Right hindlimb (tissue), 1 donor: ENCODE measurements at places on chromosomes 1 and 21.

GRCh38 chr1:35748326-35748725, 21.5 kb downstream of the CLSPN start:
- DNase-seq: no peak

DNA sequence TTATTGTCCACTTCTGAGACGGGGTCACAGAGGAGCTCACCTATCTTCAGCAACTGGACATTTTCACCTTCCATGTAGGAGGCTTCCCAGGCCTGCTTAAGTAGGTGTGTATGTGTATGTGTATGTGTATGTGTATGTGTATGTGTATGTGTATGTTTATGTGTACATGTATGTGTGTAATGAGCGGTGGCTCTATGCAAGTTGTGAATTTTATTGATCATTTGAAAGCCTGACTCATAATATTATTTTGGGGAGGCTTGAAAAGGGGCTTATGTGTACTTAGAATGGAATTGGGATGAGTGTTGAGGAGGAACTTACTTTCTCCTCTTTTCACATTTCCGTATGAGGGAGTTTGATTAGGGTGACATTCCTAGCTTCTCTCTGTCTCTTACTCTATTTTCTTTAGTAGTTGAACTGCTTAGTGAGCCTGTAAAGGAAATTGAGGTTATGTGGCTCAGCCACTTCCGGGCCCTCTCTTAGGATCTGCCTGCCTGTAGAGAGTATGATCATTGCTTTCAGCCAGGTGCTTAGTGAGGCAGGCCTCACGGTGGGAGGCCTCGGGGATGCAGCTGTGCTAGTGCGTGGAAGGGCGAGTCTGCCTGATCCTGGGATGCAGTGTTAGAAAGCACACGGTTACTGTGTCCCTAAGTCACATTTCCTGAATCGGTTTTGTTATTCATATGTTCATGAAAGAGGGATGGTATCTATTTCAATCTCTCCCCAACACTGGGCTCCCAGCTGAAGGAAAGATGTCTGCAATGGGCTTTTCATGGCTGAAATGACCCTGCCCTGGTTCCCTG, 61.0 kb downstream of the IER5 start:
- no peak for DNase-seq

DNA sequence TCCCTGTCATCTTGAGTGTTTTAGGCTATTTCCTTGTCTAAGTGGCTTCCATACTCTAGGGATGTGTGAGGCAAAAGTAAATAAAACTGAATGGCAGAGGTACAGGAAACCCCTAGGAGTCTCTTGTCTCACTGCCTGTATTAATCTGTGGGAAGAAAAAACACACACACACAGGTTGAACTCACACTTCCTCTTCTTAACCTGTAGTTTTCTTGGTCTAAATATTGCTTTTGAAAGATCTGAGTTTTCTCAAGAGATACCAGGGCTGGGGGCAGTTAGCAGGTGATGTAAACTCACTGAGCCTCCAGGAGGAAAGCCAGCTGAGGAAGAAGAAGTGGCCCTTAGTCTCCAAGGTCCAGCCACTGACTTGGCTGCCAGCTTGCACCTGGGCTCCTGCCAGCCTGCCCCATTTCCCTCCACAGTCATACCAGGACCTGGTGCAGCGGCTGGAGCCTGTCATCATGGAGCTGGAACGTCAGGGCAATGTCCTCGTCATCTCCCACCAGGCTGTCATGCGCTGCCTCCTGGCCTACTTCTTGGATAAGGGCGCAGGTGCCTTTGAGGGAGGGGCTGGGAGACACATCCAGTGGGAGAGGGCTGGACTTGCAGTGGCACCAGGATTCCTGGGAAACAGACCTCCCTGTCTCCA, 16.9 kb downstream of the PFKFB2 start:
- no peak for DNase-seq

- DNase-seq: no peak
Measured at GRCh38 chr1:145951526-145951925, 6.3 kb downstream of the LIX1L start.

DNA sequence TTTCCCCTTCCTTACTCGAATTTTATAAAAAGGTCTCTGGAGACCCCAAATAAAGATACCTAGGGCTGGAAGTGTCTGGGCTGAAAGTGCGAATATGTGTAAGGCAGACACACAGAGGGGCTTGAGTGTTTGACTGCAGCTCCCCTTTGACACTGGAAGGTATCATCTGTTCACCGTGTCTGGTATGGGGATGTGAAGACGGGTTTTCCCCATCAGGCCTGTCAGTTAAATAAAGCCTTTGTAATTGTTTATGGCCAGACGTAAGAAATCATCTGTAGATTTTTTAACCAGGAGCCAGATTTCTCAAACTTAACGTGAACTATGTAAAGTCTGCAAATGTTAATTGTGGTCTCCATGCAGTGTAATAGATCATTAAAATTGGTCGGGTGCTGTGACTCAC, 1173.4 kb downstream of the AMY1C start:
- DNase-seq: no peak

DNA sequence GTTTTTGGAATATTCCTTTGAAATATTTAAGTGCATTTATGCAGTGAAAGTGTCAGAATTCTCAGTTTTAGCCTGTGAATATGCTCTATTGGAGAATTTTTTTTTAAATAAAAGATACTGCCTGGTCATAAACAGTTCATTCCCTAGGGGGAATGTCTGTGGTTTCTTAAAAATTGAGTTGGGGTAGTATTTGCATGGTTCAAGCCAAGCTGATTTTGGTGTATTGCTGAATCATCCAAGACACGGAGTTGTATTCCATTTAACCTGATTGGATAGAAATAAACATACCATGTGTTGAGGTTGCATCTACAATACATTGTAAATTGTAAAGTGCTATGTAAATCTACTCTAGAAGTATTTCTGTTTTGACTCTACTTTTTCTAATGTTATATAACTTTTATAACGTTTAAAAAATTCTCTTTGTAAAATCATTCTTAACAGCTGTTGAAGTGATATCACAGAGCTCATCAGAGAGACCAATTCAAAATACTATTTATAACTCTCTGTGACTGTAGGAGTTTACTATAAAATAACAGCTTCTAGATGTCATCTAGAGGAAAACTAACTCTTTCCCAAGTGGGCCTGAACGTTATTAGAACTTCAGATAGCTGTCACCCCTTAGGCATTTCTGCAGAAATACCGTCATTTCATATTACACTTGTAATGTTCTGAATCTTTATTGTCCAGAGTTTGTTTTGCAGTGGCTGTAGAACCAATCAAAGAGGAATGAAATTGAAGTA, 199.1 kb downstream of the USP25 start:
- no peak for DNase-seq

DNA sequence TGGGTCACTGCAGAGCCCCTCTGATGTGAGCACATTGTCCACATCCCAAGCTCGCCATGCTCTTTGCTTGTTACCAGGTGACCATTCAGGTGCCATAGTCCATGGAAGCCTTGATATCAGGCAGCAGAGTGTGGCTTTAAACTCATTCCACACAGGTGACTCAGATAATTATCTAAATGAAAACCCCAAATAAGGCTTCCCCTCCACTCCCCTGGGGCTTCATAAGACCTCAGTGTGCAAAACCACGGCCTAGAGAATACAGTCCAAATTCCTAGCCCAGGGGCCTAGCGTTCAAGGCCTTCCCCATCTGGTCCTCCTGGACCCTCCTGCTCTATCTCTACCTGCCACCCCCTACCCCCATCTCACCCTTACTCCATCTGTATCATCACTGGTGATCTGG, 97.1 kb downstream of the ARHGEF10L start:
- no peak for DNase-seq
